ENCODE measurements at places on chromosomes 5 and 9.

DNA sequence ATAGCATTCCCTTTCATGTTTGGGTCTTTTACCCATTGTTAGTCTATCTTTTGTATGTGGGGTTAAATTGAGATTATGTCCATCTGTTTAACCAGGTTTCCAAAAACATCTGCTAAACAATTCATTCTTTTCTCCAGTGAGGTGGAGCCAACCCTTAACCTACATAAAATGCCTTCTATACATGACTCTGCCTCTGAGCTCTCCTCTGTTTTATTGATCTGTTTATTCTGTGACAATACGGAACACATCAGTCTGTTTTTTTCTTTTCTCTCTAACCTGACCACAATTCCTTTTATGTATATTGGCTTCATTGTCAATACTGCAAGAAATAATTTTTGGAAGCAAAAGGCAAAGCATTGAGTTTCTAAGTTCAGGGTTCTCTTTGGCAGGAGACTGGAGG, 9.9 kb upstream of the ARL15 start:
- DNase-seq: no peak

DNA sequence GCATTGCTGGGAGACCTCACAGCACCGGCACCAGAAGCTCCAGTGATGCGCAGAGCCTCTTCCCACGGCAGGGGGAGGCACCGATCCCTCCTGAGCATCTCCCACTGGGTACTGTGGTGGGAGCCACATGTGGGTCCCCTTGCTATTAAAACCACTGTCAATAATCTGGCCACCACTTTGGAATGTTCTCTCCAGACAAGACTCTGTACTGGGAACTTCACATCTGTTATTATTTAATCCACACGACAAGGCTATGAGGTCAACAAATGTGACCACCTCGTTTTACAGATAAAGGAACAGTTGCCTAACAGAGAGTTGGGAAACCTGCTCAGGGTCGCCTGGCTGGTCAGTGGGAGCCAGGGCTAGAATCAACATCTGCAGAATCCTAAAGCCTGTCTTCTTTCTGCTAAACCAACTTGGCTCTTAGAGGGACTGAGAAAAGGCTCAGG, 72.7 kb downstream of the EPB41L4B start:
- no peak for DNase-seq

- no peak for DNase-seq
Measured at GRCh38 chr5:757931-758697, 26.4 kb downstream of the ZDHHC11B start.

GRCh38 chr9:33408087-33408486, 5.7 kb upstream of the AQP7 start:
- DNase-seq: no peak

DNA sequence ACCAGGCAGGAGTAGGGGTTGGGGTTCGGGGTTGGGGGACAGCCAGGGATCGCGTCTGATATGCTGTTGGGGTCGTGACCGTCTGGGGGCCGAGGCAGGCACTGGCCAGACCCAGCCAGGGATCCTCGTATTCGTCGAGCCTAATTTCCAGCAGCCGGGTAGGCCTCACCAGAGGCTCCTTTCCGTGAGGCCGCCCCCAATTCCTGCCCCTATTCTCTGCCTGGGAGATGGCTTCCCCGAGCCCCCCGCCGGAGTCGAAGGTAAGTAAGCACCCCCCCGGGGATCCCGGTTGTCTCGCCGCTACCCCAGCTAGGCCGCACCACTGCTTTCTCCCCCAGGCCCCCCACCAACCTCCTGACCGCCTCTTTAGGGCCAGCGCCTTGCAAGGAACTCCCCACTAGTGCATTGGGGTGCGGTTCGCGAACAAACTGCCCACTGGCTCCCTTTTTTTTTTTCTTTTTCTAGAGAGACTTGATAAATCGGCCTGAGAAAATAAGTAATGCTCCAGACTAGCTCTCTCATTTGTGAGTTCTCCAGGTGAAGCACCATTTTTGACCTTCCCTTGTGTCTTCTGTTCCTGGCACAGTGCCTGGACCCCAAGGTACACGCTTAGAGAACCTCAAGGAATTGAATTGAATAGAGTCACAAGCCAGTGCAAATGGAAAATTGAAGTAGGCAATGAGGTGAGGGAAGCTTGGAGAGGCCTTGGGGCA, 435 bp downstream of the ZNF189 start:
- DNase-seq: peak; percentile 42

DNA sequence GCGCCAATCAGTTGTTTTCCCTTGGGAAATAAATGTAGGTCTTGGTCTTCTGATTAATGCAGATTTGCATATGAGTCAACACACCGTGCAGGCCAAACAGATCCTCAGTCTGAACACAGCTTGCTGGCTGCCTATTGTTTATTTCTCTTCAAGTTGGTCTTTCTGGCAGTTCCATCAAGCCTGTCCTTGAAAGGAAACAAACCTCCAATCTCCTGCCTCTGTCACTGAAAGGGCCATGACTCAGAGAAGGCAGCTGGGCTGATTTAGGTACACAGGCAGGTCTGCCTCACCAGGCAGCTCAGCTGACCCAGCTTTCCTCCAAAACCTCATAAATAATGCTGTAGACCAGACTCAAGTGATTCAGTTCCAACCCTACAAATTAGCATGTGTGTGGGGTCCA, 175.9 kb downstream of the MAN2A1 start:
- no peak for DNase-seq

DNA sequence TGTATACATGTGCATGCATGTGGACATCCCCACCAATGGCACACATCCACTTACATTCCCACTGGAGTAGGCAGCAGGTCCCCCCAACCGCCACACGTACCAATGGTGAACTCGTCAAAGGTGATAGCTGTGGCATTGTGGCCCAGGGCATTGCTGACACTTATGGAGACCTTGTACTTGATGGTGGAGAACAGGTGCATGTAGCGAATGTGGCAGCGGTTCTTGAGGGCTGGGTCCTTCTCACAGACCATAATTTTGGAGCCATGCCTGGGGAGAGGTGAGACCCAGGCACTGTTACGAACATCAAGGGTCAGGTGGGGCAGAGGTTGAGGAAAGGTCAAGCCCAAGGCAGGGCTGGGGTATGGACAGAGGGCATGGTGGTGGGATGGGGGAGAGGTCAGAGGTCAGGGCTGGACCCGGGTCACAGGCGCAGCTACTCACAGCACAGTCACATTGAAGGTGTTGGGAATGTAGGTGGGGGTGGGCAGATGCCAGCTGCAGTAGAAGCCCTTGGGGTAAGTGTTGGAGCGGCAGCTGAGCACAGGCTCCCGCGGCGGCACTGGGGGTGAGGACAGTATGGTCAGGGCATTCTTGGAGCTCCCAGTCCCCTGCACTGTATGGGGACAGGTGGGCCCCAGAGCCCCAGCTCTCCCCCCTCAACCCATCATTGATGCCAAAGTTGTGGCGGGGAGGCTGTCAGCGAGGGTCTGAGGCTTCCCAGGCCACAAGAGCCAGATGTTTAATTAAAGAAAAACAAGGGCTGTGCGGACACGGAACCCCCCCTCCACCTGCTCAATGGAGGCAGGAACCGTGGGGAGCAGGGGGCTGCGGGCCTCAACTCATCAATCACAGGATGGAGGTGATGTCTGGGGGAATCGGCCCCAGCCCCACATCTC, 31.9 kb downstream of the CNTFR start:
- no peak for DNase-seq

DNA sequence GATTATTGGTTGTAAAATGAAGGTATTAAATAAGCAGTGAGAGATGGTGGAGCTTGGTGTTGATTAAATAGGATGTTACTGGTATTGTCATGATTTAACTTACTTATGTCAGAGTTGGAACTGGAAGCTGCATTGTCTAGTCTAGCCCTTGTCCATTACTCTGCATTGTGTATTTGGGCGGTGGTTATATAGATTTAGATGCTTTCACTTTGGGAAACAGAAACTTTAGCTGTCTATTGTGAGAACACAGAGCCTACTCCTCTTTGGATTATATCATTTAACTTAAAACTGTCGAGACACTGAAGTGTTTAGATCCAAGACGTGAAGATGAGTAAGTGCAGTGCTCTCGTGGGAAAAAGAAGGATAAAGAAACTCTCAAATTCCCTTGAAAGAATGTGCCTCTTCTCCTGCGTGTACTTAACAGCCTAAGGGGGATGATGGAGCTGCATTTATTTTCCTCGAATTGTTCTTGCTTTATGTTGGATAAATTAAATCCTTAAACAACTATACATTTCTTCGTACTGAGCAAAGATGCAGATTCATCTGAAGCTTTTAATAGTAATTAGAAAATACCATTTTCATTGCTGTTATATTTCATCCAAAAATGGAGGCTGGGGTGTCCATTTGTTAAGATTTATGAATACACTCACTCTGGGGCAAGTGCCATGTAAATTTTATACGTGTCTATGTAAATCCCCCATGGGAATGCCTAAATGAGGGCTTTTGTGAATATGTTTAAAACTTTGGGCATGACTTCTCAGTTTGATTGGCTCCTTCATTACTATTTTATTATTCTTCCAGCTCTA, 21.6 kb downstream of the FBXL7 start:
- no peak for DNase-seq

DNA sequence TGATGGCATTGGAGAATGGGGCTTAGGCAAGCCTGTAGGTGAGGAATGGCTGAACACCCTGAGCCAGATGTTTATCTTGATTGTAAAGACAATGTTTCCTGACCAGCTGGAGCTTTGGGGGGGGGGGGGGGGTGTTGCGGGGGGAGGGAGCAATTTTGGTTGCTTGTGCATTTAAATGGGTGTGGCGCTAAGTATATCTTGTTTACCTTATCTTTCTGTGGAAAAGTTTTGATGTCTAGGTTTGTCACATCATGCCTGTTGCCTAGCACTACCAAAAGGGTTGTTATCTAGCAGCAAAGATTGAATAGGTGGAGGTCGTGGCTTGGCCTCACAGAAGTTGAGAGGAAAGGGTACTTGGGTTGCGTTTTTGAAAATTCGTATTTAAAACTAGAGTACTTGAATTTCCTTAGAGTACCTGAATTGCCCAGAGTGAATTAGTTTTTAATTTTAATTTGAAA, 1.3 kb downstream of the SMAD5 start:
- no peak for DNase-seq

DNA sequence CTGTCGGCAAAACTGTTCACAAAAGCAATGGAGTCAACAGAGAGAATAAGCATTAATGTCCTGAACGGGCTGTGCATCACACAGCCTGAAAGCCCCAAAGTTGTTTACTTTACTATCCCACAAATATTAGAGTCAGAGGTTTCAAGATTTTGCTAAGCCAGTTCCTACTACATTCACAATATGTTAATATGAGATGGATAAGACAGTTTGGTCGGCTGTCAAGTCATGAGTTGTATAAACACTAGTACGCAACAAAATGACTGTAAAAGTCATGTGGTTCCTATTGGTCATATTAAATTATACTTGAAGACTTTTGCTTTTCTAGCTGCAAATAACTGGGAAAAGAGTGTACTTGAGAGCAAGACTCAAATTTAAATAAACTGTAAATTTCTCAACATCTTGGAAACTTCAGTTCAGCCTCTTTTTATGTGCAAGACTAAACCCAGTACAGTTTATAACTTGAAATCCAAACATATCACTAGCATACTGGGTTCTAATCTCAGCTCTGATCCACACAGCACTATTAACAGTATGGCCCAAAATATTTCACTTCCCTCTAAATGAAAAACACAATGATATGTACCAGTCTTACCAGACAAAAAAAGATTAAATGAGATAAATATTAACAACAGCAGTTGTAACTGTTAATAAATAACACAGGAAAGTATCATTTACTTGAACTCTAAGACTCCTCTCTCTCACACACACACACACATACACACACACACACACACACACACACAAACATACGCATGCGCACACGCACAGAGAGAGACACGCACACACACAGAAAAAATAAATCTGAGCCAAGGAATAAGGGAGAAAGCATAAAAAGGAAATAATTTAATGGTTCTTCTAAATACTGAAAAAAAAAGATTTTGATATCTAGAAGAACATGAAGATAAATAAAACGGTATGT, 33.1 kb downstream of the FANCC start:
- DNase-seq: no peak

DNA sequence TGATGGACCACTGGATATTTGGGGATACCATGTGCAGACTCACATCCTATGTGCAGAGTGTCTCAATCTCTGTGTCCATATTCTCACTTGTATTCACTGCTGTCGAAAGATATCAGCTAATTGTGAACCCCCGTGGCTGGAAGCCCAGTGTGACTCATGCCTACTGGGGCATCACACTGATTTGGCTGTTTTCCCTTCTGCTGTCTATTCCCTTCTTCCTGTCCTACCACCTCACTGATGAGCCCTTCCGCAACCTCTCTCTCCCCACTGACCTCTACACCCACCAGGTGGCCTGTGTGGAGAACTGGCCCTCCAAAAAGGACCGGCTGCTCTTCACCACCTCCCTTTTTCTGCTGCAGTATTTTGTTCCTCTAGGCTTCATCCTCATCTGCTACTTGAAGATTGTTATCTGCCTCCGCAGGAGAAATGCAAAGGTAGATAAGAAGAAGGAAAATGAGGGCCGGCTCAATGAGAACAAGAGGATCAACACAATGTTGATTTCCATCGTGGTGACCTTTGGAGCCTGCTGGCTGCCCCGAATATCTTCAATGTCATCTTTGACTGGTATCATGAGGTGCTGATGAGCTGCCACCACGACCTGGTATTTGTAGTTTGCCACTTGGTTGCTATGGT, 54.5 kb upstream of the HNRNPA0 start:
- no peak for DNase-seq

DNA sequence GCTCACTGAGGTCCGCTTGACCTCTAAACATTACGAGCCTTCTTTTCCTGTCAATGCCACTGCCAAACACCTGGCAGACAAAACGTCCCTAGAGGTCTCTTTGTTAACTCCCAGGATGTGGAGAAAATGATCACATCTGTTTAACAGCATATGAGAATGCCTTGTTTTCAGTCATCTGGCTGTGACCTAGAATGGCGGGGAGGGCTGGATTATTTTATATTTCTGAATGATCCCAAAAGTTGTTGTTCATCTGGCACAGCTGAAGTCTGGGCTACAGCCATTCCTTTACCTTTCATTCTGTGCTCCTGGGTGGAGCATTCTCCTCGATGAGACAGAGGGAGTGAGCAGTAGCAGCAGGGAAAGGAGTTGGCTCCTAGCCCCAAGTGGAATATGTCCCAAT, 138.2 kb downstream of the PRDM6 start:
- no peak for DNase-seq

- DNase-seq: no peak
Measured at GRCh38 chr5:133112026-133112660, 60.3 kb downstream of the HSPA4 start.

DNA sequence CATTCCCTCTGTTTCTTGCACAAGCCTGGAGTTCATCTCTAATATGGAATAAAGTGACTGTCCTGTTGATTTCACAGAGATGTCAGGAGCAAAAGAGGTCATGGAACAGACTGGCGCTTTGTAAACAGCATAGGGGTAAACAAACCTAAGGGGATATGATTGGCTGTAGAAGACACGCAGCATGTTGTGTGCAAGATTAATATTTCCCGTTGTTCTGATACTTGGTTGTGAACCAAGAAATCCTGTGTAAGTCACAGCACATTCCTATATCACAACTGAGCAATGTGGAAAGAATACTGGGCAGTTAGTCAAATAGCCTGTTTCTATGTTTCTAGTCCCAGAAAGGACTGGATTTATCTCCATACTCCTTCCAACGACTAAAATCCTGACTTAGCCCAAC, 3.2 kb downstream of the ADAMTS12 start:
- no peak for DNase-seq

GRCh38 chr5:148633067-148633377, 21.3 kb downstream of the HTR4 start:
- DNase-seq: no peak
